Glutamatergic neuron (in vitro differentiated cells): ENCODE measurements at places on chromosomes 1 and 21. TPM values are rescaled to one million over a fixed set of nuclear protein-coding genes. Genes with fewer than 3 reads are reported as not detected.

DNA sequence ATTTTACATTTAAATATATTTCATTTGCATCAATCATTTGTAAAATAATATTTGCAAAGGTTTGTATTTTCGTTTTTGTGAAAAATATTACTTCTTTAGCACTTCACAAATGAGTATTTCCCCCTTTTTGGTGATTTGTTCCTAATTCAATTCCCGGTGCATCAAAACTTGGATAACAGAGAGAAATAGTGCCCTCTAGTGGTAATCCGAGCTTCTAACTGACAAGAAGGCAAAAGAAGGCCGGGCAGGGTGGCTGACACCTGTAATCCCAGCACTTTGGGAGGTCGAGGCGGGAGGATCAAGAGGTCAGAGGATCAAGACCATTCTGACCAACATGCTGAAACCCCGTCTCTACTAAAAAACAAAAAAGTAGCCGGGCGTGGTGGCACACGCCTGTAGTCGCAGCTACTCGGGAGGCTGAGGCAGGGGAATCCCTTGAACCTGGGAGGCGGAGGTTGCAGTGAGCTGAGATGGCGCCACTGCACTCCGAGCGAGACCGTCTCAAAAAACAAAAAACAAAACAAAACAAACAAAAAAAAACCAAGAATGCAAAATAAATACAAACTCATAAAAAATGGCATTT is 137.7 kb downstream of the COL11A1 start:
- DNase-seq, result peak; percentile 21

DNA sequence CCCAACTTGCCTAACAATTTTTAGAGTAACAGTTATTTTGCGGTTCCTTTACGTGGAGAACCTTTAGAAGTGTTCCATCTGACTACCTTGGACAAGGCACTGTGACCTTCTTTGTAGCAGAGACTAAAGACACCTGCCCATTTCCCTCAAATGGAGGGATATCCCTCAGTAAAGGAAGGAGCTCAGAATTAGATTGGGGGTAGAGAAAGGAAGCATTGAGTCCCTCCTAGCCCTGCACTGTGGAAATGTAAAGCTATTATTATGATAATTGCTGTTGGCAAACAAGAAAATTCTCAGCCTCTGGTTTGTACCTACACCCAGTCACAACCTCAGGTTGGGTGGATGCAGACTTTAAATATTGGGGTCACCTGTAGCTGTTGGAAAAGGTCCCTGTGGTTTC is 72.6 kb upstream of the MACF1 start:
- no peak for DNase-seq

- no peak for DNase-seq
Measured at GRCh38 chr1:3033790-3034090, 12.5 kb downstream of the ACTRT2 start.

DNA sequence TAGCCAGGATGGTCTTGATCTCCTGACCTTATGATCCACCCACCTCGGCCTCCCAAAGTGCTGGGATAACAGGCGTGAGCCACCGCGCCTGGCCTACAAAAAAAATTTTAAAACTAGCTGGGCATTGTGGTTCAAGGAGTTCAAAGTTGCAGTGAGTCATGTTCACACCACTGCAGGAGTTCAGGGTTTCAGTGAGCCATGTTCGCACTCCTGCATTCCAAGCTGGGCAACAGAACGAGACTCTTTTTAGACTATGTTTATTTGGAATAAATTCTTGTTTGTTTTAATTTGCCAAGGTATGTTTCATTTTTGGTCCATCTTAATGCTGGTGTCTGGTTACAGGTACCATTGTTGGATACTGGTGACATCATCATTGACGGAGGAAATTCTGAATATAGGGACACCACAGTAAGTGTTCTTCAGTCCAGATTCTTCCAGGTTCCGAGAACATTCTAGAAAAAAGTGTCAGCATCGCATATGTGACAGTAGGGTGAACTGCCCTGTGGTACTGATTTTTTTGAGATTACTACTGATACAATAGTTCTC is 3.9 kb downstream of the PGD start:
- no peak for DNase-seq

TMEM125 gene
- total RNA-seq, result not detected

PODN gene
- total RNA-seq, result 3.1 TPM

FCGR1A gene
- total RNA-seq, result not detected

RAB29 gene
- total RNA-seq, result 1.7 TPM

LRRC39 gene
- total RNA-seq, result 2.1 TPM
